Effector CD4-positive, alpha-beta T cell (primary cell): ENCODE measurements at places on chromosomes 5 and 9.

DNA sequence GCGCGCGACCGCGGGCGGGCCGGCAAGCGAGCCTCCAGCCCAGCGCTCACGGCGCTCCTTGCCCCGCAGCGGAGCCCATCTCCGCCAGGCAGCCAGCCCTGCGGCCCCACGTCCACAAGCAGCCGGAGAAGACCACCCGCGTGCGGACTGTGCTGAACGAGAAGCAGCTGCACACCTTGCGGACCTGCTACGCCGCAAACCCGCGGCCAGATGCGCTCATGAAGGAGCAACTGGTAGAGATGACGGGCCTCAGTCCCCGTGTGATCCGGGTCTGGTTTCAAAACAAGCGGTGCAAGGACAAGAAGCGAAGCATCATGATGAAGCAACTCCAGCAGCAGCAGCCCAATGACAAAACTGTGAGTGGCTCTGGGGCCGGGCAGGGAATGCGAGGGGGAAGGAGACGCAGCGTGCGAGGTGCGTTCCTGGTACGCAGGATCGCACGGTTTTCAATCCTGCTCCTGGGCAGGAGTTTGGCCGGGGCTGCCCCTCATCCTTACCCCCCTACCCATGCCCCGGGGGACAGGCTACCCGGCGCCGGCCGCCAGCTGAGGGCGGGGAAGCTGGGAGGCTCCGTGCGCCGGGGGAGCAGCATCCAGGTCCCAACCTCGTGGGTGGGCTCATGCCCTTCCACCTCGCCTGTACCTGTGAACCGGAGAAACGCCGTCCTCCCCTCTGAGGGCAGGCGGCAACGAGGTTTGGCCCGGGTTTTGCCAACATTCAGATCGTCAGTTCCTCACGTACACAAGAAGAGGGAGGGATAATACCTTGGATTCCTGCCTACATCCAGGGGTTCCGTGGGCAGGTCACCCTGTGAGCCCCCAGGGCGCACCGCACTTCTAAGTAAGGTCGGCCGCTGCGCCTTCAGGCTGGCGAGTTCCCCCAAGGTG lies 6.6 kb downstream of the ISL1 start:
- DNase-seq: no peak

GRCh38 chr9:135210676-135211523 lies 123.4 kb downstream of the OLFM1 start:
- DNase-seq: no peak

- no peak for DNase-seq
These were observed 101.4 kb upstream of the IRX4 start for GRCh38 chr5:1983919-1984695.

- no peak for DNase-seq
These were observed 58.7 kb upstream of the SAP30L start for GRCh38 chr5:154386952-154387629.

DNA sequence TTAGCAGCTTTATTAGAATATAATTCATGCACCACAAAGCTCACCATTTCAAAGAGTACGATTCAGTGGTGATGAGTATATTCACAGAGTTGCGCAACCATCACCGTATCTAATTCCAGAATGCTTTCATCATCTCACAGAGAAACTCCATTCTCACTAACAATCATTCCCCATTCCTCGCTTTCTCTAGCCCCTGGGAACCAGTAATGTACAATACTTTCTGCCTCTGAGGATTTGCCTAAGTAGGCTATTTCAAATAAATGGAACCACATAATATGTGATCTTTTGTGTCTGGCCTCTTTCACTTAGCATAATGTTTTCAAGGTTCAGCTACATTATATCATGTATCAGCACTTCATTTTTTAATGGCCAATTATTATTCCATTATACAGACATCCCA lies 145.1 kb upstream of the ADAMTS16 start:
- DNase-seq: no peak

GRCh38 chr9:115198001-115198400 lies 80.0 kb upstream of the TNC start:
- DNase-seq: no peak

- no peak for DNase-seq
These were observed at the start of gene PTGS1 for GRCh38 chr9:122370869-122371755. PTGS1 (plus strand) TSS chr9:122371024; CDS start chr9:122371085, 61 bp downstream.

DNA sequence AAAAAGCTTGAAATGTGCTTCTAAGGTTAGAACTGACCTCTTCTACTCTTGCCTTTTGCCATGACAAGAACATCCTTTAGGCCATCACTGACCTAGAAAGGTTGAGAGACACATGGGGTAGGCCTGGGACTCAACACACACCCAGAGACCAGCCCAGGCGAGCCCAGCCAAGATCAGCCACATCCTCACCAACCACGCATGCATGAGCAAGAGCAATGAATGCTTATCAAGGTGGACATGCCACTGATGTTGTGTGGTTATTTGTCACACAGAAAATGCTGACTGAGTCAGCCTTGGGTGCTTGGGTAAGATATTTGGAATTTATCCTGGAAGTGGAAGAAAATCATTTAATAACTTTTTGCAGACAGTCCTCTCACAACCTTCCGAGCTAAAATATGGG lies 39.4 kb downstream of the SMIM23 start:
- no peak for DNase-seq

DNA sequence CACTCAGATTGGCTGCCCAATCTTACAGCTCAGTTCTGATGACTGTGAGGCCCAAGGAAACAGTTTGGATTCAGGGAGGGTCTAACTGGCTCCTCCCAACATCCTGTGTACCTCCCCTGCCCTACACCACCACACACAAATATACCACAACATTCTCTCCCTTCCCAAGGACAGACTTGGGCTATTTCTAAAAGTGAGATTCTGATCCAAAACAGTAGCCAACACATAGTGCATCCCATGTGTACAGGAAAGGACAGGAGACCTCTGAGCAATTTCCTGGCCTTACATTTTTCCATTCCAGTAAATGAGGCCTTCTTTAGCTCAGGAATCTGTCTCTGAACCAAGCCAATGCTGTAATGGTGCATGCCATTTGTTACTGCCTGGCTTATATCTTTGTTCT lies 20.8 kb downstream of the ZNF366 start:
- no peak for DNase-seq

GRCh38 chr5:39419796-39420195 lies 5.0 kb downstream of the DAB2 start:
- no peak for DNase-seq

- no peak for DNase-seq
These were observed 3.7 kb upstream of the PJA2 start for GRCh38 chr5:109413458-109413857.

DNA sequence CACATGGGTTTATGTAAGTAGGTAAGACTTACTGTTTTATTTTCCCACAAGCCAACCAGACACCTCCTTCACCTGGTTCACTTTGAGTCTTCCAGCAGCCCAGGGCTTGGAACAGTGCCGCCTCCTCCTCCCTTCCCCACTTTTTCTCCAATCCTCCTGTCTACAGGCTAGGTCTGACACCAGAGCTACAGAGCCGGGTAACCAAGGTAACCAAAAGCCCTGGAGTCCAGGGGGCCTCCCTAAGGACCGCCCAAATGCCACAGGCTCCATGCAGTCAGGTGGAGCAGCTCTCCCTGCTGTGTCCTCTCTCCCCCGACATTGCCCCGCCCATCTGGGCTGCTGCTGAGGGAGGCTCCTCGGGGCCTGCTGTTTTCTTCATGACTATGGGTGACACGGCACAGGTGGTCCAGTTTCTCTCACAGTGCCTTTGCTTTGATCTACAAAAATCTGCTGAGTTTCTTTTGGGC lies 138.0 kb upstream of the EFNA5 start:
- DNase-seq: no peak

GRCh38 chr9:101764472-101764871 lies 26.0 kb upstream of the GRIN3A start:
- DNase-seq: no peak

- no peak for DNase-seq
These were observed 33.4 kb downstream of the TJP2 start for GRCh38 chr9:69207503-69207902.

DNA sequence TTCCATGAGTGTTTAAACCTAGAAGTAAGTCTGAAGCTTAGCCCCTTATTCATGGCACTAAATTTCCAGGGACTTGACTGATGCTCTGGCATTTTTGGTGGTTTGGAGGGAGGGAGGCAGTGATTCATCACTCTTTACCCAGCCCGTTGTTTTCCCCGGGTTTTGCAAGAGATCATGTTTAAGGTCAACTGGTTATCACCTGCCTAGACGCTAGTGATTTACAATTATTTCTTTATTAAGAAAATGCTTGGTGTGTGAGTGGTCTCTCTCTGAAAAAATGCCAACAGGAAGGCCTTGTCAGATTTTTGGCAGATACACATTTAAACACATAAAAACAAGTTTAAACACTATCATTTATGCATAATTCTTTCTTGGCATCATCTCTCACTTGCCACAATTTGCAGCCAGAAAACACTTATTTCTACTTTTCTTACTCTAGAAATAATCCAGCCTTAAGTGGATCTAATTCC lies 737.9 kb upstream of the ZNF608 start:
- no peak for DNase-seq

- no peak for DNase-seq
These were observed 30.6 kb downstream of the HTR4 start for GRCh38 chr5:148623741-148624140.

GRCh38 chr9:29969856-29970647 lies 2396.8 kb upstream of the C9orf72 start:
- DNase-seq: no peak

DNA sequence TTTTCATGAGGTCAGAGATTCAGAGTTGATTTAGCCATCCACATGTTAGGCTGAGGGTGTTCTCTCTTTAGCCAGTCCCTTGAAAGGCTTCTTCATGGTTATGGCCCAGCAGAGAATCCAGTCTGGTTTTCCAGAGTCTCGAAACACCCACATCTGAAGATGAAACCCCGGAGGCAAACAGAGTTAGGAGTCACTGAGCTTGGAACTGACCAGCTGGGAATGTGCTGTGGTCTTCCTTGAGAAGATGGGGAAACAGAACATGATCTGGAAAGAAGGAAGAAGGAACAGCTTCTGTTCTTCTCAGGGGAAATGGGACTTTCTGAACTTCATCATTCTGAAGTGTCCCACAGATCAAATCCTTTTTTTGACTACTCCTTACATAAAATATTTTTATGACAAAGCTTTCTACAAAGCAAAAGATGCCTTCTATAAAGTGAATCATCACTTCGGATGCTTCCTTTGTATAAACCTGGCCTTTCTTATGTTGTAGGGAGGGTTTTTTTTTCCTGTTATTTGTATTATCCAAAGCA lies 45.4 kb downstream of the ZNF618 start:
- no peak for DNase-seq

- no peak for DNase-seq
These were observed 6.9 kb downstream of the OTULIN start for GRCh38 chr5:14671414-14671813.

DNA sequence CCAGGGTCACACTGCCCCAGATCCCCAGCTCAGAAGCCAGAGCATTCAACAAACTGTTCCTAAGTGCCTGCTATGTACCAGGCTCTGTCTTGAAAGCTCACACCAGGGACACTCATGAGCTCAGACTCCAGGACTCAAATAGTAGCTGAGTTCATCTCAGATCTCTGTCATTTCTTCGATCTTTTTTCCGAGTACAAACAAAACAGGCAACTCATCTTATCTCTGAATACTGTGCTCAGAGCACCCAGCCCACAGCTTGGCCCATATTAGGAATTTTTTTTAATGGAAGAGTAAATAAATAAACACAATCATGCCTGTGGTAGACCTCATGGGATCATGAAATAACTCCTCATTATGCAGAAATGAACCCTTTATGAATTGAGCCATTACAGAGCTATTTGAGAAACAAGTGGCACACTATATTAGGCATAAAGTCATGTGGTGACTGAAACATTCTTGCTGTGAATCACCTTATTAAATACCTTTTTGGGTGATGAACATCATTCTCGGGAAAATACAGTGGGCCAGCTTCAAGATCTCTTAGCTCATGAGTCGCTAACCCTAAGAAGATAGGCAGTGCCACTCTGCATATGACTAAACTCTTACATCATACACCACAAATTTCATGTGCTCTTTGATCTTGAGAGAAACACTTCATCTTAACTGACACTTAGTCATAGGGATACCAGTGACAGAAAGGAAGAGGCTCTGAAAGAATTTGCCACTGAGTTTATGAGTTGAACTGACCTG lies 9.9 kb downstream of the SH3RF2 start:
- DNase-seq: no peak

GRCh38 chr5:157186309-157187045 lies 5.8 kb downstream of the ITK start:
- DNase-seq: no peak

DNA sequence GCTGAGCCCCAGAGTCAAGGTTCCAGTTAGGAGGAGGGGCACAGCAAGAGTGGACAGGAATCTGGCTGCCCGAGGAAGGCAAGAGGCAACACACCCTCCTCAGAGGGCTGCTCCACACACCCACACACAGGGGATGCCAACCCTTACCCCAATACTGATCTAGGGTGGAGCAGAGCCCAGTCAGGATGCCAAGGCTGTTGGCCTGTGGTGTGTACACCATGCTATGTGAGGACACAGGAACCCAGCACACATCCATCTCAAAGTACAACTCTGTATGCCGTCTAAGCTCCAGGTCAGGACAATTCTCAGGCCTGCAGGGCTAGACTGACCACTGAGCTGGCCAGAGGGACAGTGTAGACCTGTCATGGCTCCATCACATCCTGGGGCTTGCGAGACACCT lies 2.6 kb downstream of the SEPTIN8 start:
- DNase-seq: no peak

- DNase-seq: no peak
These were observed 808.1 kb downstream of the EFNA5 start for GRCh38 chr5:106862450-106863193.

DNA sequence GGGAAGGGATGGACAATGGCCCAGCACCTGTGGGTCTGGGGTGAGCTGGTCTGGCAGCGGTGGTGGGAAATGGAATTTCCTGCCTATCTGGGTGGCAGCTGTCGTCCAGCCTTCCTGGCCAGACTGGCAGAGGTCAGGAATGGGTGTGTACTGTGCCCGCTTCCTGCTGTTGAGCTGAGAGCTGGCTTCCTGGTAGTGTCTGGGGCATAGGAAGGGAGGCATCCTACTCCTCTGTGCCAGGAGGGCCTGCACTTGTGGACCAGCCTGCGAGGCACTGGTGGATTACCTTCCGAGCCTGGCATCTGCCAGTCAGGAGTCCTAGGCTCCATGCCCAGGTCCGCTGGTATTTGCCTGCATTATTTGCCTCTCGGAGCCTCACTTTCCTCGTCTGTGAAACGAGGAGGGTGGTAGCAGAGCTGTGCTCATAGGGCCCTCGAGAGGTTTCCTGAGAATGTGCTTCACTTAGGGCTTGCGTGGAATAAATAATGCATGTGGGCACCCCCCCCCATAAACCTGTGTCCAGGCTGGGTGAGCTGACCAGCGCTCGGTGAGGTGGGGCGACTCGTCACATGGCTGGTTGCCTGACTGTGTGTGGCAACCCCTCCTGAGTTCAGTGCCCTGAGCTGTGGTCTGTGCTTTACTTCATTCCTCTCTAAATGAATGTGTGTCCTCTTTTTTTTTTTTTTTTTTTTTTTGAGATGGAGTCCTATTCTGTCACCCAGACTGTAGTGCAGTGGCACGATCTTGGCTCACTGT lies 47.7 kb downstream of the HMCN2 start:
- no peak for DNase-seq

GRCh38 chr9:121685146-121685794 lies 33.8 kb downstream of the DAB2IP start:
- no peak for DNase-seq

GRCh38 chr5:179914032-179914755 lies 6.5 kb upstream of the TBC1D9B start:
- DNase-seq: no peak
